ENCODE measurements at places on chromosomes 1 and 21. TPM values are rescaled to one million over a fixed set of nuclear protein-coding genes. Genes with fewer than 3 reads are reported as not detected.

DNA sequence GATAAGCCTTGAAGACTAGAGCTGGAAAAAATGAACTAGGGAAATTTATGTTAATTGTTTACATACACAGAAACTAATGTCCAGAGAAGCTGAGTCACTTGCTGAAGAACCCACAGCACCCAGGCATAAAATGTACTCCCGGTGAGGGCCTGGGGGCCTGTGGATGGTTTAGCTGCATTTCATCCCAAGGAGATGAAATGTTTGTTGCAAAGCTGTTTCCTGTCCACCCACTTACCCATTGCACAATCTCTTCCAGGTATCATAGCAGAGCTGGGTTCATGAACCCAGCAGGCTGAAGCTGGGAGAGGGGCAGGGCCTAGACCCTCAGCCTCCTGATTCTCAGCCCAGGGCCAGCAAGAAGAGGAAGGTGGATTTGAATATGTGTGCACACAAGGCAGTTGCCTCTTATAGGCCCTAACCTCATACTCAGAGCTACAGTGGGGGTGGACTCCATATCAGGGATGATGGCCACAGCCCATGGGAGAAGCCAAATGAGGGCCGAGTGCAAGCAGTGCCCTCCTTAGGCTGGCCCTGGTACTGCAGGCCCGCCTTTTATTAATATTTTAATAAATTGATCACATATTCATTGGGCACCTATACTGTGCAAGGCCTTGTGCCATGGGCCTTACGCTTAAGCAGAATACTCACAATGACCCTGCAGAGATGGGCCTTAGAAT lies 110.8 kb downstream of the LACTBL1 start:
- DNase-seq = no peak

DNA sequence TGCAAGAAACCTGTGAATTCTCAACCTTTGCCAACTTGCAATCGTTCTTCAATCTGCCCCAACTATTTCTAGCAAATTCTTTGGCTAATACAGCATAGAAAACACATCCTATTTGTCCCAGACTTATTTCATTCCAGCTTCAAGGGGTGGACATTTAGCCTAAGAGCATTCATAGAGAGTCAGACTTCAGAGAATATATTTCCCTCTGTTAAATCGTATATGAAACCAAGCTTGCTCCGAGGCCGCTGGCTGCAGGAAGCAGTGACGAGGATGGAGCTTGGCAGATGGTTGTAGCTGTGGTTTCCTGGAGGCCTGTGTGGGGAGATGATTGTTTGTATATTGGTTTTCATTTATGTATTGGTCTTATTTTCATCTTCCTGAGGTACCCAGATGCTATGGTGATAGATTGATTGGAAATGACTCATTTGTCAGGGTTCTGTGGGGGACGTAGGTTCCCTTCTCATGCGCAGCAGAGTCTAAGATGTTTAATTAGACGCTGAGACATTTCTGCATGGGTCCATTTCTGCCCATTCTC lies 26.1 kb downstream of the MAN1C1 start:
- no peak for DNase-seq

DNA sequence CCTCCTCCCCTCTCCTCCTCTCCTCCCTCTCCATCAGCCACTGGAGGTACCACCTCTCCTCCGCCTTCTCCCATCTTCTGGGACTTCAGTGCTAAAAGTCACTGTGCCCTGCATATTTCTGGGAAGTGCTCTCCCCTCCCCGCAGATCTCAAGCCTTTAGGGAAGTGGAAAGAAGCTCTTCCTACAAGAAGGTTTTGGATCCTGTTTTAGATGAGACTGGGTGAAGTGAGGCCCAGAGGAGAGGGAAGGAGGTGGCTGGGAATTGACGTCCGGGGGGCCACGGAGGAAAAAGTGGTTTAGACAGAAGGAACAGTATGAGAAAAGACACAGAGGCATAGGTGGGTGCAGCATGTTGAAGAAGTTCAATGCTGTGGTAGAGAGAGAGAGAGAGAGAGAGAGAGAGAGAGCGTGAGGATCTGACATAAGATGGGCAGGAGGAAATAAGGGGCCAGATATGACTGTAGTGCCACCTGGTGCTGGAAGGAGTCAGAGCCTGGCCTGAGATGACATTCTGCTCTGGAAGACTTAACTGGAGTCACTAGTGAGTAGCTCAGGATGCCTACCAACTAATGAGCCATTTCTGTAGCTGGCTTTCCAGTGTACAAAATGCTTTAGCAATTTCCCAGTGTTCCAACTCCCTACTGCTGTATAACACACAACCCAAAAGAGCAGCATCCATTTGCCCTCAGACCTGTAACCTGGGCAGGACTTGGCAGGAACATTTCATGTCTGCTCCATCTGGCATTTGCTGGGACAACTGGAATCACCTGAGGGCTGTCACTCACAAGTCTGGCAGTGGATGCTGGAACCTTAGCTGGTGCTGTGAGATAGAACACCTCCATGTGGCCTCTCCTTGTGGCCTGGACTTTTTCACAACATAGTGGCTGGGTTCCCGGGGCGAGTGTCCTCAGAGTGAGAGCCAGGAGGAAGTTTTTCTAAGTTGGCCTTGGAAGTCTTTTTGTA lies 16.6 kb upstream of the ZSCAN20 start:
- DNase-seq = peak; percentile 78

Gene ARHGAP30
- 14.7 TPM for total RNA-seq

Gene CFAP126
- not detected for total RNA-seq

Gene CFHR3
- total RNA-seq = not detected
